ENCODE measurements at places on chromosomes 5 and 9. TPM values are rescaled to one million over a fixed set of nuclear protein-coding genes. Genes with fewer than 3 reads are reported as not detected.
A peak's percentile ranks its signal among the peaks of the same experiment; 100 is the strongest.

DNA sequence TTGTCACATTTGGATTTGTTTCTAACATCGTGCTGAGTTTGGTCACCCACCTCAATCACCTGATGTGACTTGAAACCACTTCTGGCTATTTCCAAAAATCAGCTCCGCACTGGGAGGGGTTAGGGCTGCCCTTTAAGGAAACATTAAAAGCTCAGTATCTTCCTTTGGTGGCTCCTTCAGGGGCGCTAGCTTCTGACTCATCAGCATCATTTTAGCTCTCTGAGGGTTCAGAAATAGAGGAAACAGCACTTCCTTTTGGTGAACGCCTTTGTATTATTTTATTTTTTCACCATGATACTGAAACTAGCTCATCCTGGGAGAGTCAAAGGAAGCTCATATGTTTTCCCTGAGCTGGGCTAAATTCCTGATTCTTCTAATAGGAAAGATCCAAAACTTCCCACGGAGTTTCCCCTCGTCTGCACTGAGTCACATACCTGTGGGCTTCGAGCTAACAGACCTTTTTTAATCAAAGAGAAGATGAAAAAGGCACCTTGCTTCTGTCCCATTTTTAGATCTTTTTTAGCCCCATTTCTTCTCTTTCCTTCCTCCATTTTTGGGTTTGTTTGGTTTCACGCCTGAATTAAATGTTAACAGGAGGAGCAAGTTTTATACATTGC lies 48.2 kb downstream of the ROPN1L start:
- peak; percentile 31 for DNase-seq

GRCh38 chr5:44887722-44888121 lies 79.0 kb downstream of the MRPS30 start:
- no peak for DNase-seq

- no peak for DNase-seq
These were observed 77.3 kb downstream of the NNT start for GRCh38 chr5:43680286-43680685.

DNA sequence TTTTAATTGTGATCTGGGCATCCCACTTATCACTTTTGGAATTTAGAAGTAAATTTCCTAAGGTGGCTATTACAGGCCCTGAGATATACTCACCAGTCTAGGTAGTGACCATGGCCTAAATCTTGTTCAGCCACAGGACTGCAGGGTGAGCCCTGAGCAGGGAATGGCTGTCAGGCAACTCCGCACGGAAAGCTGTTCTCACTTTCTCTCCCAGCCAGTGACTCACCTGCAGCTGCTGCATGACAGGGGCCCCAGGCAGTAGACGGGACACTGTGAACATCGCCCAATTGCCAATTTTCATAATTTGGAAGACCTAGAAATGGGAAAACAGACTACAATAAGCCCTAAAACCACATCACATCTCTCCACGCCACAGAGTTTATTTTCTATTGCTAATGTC lies 69.6 kb upstream of the TAF1L start:
- peak; percentile 38 for DNase-seq

DNA sequence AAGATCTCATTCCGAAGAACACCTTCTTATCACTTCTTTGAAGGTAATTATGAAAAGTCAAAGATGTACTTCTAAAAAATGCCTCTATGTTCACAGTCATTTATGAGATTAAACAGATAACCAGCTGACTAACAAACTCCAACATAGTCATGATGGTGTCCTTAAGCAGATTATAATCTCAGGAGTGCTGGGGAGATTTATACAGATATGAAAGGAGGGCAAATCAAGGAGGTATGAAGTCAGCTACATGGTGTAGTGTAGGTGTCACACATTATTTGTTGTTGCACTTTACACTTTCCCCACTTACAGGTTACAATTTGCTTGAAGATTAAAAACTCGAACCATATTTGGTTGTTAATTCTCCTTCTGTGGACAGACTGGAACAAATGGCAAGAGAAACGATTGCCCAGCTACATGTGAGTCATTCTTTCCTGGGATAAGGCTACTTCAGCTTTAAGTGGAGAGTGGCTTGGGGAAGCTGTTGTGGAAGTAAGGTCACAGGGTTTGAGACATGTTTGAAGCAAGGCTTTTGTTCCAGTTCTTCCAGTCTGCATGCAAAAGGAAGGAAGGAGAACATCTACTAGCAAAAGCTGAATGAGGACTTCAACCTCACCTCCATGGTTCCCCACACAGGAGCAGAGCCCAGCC lies 320.1 kb downstream of the ADGRV1 start:
- DNase-seq, result peak; percentile 34

DNA sequence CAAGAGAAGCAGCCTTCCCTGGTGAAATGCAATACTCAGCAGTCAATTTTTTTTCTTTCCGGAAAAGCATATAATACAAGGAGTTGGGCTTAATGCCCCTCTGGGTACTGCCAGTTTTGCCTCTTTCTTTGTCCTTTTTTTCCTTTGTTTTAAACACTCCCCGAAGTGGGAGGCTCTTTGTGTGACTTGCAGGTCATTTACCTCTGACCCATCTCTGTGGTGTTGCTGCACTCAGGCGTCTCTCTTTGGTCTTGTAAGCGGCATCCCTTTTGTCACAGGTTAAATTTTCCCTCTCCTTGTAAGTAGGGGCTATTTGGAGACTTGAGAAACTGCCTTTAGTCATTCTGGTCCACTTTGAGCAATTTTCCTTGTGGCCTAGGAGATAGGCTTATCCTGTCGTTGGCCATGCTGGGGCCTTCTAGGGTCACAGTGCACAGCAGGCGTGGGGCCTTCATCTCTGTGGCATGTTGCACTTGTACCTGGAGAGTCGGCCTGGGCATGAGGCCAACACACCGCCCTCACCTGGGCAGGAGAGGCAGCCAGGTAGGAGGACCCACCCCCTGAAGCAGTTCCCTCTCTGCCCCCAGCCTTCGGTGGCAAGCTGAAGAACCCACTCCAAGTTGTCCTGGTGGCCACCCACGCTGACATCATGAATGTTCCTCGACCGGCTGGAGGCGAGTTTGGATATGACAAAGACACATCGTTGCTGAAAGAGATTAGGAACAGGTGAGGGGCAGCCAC lies 27.7 kb upstream of the CTSL start:
- DNase-seq, result no peak

DNA sequence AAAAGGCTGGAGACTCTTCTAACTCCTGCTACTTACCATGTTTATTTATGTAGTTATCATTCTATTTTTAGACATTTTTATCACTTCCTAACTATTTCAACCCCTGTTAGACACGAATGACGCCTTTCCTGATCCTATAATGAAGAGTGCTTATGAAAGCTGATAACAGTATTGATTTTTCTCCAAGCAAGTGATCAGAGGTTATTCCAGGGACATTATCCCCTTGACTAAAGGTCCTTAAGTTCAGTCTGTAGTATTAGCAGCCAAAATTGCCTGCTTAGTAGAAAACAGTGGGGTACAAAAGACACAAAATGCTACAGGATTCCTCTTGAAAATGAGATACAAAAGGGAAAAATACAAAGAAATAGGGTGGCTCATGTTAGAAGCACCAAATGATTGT lies 235.6 kb downstream of the DNAH5 start:
- peak; percentile 11 for DNase-seq

DNA sequence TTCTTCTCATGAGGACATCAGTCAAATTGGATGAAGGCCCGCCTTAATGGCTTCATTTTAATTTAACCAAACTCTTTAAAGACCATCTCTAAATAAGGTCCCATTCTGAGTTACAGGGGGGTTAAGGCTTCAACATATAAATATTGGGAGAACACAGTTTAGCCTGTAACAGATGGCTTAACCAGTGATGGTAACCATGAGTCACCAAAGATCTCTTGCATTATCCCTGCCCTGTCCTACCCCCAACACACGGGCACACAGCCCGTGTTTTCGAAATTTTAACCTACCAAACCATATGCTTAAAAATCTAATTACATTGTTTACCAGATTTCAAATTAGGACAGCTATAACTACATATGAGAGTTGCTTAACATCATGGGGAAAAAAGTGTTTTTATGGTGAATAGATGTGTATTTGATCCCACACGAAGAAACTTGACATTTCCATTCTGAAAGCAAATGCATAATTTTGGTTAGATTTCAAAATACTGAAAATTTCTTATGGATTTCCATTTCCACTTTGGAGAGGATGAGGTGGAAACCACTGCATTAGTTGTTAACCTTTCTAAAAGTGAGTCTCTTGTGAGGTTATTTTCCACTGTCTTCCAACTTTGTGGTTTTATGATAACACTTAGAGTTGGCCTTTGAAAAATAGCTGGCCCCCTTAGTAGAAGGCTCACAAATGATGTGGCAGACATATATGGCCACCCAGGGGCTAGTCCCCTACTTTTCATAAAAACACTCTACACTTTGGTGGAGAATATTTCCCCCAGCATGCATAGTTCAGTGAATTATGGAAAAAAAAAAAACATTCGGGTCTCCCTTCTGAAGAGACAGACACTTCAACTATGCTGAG lies 849.3 kb downstream of the TLE1 start:
- DNase-seq, result no peak

TAF11L6 gene
- not detected for polyA plus RNA-seq

OR1Q1 gene
- not detected for polyA plus RNA-seq

TAF11L5 gene
- not detected for polyA plus RNA-seq

ENTPD2 gene
- polyA plus RNA-seq, result not detected

Data from IMR-90 (cell line).